GM23338 (cell line): ENCODE measurements at places on chromosomes 6 and 20.
A peak's percentile ranks its signal among the peaks of the same experiment; 100 is the strongest.

DNA sequence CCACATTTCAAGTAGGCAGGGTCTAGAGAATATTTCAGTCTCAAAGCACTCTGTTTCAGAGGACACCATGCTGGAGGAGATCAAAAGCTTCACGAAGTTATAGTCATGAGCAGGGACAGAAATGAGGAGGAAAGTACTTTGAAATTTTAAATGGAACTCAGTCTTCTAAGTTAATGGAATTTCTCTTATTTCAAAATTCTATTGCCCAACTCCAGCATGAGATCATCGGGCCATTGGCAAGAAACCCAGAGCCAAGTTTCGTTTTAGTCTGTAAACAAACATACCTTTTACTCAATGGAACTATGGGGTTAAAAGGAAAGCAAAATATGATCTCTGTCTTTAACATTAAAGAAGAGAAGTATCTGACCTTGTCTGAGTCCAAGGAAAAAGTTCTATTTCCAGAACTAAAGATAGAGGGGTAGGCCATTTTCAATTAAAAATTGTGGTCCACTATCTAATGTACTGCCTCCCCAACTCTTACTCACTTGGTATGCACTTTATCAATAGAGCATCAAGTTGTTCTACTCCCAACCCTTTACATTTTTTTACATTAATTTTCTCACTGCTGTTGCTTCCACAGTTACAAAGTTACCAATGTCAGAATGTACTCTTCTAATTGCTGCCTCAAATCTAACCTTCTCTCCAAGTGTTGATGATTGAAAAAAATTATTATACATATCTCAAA lies 235.3 kb upstream of the NRSN1 start:
- no peak overlapping the region for H3K4me3 ChIP-seq
- no peak overlapping the region for H3K27ac ChIP-seq
- no peaks in the 10 kb centered on the region for H3K36me3 ChIP-seq
- no peak for DNase-seq

DNA sequence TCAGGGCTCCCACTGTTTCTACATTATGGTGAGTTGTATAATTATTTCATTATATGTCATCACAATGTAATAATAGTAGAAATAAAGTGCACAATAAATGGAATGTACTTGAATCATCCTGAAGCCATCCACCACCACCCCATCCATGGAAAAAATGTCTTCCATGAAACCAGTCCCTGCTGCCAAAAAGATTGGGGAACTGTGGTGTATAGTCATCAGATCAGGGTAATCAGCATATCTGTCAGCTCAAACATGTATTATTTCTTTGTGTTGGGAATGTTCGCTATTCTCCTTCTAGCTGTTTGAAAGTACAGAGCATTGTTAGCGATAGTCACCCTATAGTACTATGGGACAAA lies 33.8 kb upstream of the SLC22A23 start:
- no peaks in the 10 kb centered on the region for H3K36me3 ChIP-seq
- no peaks in the 10 kb centered on the region for H3K27me3 ChIP-seq
- no peaks in the 10 kb centered on the region for H3K4me1 ChIP-seq
- H3K27ac ChIP-seq: no peak overlapping the region
- DNase-seq: no peak

DNA sequence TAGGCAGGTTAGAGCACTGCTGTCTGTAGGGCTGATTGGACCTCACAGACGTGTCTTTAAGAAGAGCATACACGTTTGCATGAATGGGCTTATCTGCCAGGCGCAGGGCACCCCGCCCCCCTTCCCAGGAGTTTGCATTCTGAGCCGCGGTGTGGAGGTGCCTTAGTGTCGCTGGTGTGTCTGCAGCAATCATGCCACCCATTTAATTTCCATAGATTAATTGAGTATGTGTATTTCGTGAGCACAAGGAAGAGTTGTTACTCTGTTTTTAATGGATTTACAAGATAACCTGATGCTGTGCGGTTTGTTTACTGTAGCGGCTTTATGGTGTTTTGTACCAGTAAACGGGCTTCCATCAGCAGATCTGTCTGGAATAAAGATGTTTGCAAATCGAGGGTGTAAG lies 107.7 kb downstream of the ZDHHC14 start:
- H3K27ac ChIP-seq: no peak overlapping the region
- H3K36me3 ChIP-seq: no peaks in the 10 kb centered on the region
- peaks cover 2% of the 10 kb centered on the region for H3K4me1 ChIP-seq
- no peak overlapping the region for H3K4me3 ChIP-seq
- no peaks in the 10 kb centered on the region for H3K27me3 ChIP-seq

GRCh38 chr6:43778131-43778855 lies 8.3 kb downstream of the VEGFA start:
- peaks cover 22% of the 10 kb centered on the region for H3K36me3 ChIP-seq
- peaks cover 22% of the 10 kb centered on the region for H3K4me1 ChIP-seq
- H3K27me3 ChIP-seq: no peaks in the 10 kb centered on the region
- H3K27ac ChIP-seq: no peak overlapping the region

GRCh38 chr6:116556065-116556464 lies 2.5 kb downstream of the CALHM4 start:
- no peak for DNase-seq
- no peak overlapping the region for H3K27ac ChIP-seq
- H3K36me3 ChIP-seq: no peaks in the 10 kb centered on the region
- no peak overlapping the region for H3K4me3 ChIP-seq

- H3K36me3 ChIP-seq: no peaks in the 10 kb centered on the region
- no peak for DNase-seq
- no peak overlapping the region; the same call in 1 of the 2 replicates for H3K27ac ChIP-seq
- peak overlapping the region; percentile 55; the same call in 1 of the 2 replicates for H3K4me3 ChIP-seq
- H3K4me1 ChIP-seq: no peaks in the 10 kb centered on the region
- H3K27me3 ChIP-seq: no peaks in the 10 kb centered on the region
Measured at GRCh38 chr20:58237318-58238132, 9.1 kb upstream of the ANKRD60 start.

DNA sequence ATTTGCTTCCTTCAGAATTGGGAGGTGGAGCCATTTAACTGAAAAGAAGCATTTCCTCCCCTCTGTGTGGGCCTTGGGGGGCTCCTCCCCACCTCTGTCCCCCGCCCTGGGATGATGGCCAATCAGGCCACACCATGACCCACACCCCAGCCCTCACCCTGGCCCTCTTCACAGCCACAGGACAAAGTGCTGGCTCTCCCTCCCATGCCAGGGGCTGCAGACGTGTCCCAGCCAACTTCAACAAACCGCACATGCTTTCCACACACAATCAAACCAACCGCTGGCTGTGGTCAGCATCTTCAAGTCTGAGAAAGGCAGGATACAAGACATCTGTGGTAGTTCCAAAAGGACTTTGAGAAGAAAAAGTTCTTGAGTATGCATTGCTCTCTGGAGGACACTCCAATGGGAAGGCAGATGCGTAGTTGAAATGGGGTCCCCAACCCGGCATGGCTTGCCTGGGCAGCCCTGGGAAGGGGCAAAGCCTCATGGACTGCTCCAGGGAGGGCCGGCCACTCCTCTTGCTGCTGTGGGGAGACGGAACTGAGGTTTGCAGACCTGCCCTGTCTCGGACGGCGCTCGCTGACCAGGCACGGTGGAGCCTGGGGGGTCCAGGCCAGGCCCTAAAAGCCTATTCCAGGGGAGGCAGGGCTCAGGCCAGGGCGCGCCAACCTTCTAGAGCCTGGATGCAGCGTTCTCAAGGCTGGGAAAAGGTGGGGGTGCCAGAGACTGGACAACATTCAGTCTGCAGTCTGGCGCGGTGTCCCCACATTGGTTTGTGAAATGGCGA lies 12.2 kb downstream of the TTLL2 start:
- H3K4me1 ChIP-seq: no peaks in the 10 kb centered on the region
- no peak for DNase-seq
- no peak overlapping the region for H3K27ac ChIP-seq
- H3K4me3 ChIP-seq: no peak overlapping the region
- no peaks in the 10 kb centered on the region for H3K36me3 ChIP-seq

DNA sequence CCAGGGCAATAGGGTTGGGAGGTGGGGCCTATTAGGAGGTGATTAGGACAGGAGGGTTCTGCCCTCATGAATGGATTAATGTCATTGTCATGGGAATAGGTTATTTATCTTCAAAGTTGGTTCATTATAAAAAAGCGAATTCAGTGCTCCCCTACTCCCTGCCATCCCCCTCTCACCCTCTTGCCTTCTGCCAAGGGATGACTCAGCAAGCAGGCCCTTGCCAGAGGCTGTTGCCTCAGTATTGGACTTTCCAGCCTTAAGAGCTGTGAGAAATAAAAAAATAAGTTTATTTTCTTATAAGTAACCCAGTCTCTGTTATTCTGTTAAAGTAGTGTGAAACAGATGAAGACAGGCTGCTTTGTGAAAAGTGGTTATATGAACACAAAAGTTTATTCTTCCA lies 381.1 kb upstream of the ZFP64 start:
- H3K36me3 ChIP-seq: peaks cover 3% of the 10 kb centered on the region; the same call in 1 of the 2 replicates
- no peak for DNase-seq
- no peak overlapping the region for H3K27ac ChIP-seq
- no peaks in the 10 kb centered on the region for H3K27me3 ChIP-seq
- no peak overlapping the region for H3K4me3 ChIP-seq

- no peaks in the 10 kb centered on the region for H3K36me3 ChIP-seq
- no peak overlapping the region for H3K4me3 ChIP-seq
- H3K4me1 ChIP-seq: peaks cover 34% of the 10 kb centered on the region
- H3K27me3 ChIP-seq: no peaks in the 10 kb centered on the region
- no peak overlapping the region for H3K27ac ChIP-seq
Measured at GRCh38 chr6:111666847-111667246, 61.2 kb upstream of the TRAF3IP2 start.

- no peaks in the 10 kb centered on the region for H3K4me1 ChIP-seq
- H3K27me3 ChIP-seq: no peaks in the 10 kb centered on the region
- H3K27ac ChIP-seq: no peak overlapping the region
Measured at GRCh38 chr6:112466373-112467151, 119.4 kb downstream of the RFPL4B start.

DNA sequence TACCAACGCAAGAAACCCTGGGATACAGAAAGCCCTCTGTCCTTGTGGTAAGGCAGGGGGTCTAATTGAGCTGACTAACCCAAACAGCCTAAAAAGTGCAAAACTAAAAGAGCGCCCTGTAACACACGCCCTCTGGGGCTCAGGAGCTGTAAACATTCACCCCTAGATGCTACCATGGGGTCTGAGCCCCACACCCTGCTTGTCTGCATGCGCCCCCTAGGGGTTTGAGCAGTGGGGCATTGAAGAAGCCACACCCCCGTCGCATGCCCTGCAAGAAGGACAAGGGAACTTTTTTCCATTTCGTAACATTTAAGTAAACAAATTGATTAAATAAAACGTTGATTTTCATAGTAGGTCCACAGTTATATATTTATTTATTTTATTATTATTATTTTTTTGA lies 616.9 kb upstream of the MAN1A1 start:
- DNase-seq: peak; percentile 89
- H3K36me3 ChIP-seq: no peaks in the 10 kb centered on the region
- no peaks in the 10 kb centered on the region for H3K27me3 ChIP-seq
- H3K4me3 ChIP-seq: no peak overlapping the region
- H3K27ac ChIP-seq: no peak overlapping the region
